ENCODE measurements at places on chromosomes 12 and 14. TPM values are rescaled to one million over a fixed set of nuclear protein-coding genes. Genes with fewer than 3 reads are reported as not detected.

CLEC4E gene
- total RNA-seq = not detected

GRCh38 chr14:71261206-71261605 is 353.9 kb downstream of the PCNX1 start:
- DNase-seq = peak; percentile 18

- no peak for DNase-seq
Measured at GRCh38 chr12:75579552-75579951, 68.1 kb upstream of the KRR1 start.

DNA sequence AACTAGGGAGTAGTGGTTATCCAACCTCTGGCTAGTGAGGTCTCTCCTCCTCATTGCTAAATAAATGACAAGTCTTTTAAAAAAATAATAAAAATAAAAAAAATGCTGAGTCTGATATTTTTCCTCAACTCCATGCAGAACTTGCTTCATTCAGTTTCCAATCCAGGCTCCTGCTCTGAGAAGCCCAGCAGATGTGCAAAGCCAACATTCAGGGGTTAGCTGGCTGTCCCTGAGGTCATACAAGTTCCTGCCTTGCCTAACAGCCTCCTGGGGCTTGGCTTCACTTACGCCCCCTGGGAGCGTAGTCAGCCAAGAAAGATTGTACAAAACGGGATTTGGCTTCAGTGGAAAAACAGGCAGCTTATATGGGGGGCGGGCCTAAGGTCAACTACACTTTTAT is 23.3 kb downstream of the RTRAF start:
- no peak for DNase-seq

GRCh38 chr14:97270308-97270707 is 473.1 kb downstream of the VRK1 start:
- DNase-seq = no peak
